MCF 10A (cell line): ENCODE measurements at places on chromosomes 16 and 17.
A peak's percentile ranks its signal among the peaks of the same experiment; 100 is the strongest.

DNA sequence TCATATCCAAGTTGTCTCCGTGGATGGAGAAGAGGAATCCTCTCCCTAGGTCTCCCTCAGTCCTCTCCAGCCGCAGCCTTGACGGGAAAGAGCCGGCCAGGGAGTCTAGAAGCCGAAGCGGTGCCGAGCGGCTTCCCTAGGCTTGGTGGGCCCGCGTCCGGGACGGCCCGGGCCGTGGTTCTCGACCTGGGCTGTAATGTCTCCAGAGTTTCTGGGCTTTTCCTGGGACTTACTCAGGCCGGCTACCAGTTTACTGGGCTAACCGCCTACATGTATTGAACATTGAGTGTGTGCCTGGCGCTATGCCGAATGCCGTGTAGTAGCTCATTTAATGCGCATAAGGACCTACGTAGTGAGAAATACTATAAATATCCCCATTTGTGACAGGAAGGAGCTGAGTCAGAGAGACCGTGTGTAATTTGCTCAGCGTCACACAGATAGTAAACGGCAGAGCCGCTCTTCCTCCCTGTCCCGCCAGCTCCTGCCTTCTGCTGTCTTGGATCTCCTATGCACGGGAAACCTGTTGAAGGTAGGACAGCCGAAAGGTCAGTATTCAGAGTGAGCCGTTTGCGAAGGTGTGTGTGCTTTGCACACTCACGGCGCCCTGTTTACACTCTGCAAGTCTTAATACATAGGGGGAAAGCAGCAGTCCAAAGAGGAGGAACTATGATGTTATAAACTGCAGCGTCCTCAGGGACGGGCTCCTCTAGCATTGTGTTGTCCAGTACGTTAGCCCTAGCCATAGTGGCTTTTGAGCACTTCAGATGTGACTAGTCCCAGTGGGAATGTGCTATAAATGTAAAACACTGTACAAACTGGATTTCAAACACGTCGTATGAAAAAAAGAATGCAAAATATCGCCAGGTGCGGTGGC lies 723 bp upstream of the SPAG5 start:
- peak; percentile 78 for DNase-seq

DNA sequence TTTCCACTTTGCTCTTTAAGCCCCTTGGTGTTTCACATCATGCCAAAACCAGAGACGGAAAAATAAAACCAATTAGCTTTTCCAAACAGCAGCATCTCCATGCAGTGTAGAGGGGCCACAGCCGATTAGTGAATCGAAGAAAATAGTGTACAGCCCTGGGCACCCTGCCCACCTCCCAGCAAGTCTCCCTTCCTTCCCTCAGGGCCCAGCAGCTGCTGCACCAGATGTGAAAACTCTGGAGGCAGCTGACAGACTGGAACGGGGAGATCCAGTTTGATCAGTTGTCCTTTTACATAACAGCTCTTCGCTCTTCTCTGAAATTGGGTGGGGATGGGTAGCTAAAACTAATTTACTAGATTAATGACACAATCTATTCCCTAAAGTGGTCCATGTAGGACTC lies 19.3 kb downstream of the TMEM11 start:
- no peak for DNase-seq

DNA sequence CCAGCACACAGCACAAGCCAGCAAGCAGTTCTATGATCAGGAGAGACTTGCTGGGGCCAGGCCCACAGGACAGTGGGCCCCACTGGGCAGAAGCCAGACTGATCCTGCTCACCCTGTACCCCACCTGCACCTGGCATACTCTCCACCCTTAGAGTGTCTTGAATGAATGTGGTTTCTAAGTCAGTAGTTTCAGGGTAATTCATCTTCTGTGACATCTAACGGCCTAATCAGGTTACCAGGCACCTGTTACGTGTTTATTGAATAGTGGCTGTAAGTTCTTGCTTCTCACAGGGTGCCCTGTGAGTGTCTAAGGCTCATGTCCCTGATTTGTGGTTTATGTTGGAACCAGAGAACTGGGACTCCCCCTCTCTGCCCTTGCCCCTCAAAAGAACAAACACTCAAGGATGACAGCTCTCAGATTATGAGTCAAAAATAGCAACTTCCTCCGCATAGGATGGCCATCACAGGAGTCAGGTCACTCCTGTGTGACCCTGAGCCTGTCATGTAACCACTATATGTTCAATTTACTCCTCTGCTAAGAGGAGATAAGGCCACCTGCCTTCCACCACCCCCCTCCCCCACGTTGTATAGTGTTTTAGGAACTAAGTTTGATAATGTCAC lies 7.0 kb upstream of the OR2C1 start:
- DNase-seq = no peak

GRCh38 chr16:47519546-47519945 lies 58.4 kb downstream of the PHKB start:
- no peak for DNase-seq

DNA sequence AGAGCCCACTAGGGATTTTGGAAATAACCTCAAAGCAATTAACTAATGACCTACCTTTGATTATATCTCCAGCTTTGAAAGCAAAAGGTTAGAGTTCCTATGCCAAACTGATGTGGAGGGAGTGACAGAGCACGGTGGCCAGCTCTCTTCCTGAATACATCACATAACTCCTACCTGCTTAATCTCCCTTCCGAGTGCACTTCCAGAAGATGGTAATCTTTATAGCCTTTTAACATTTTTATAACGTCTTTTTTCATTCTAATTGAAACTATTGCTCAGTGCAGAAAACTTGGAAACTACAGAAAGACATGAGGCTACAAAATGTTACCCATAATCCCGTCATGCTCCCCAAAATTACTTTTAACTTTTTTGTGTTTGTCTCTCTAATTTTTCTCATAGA lies 110.5 kb upstream of the COX10 start:
- no peak for DNase-seq
